ENCODE measurements at places on chromosomes 2 and 18.
A peak's percentile ranks its signal among the peaks of the same experiment; 100 is the strongest.

- no peak for DNase-seq
- H3K27ac ChIP-seq = no peak overlapping the region
- no peaks in the 10 kb centered on the region for H3K36me3 ChIP-seq
- no peaks in the 10 kb centered on the region for H3K4me1 ChIP-seq
Observed at GRCh38 chr18:3538456-3538855, 88.5 kb downstream of the TGIF1 start.

GRCh38 chr2:236472720-236473495 is 96.7 kb upstream of the ACKR3 start:
- no peak for DNase-seq
- H3K4me1 ChIP-seq = no peaks in the 10 kb centered on the region
- H3K4me3 ChIP-seq = no peak overlapping the region

GRCh38 chr18:66150650-66151049 is 399.8 kb downstream of the CDH7 start:
- DNase-seq = no peak
- H3K4me3 ChIP-seq = no peak overlapping the region
- H3K4me1 ChIP-seq = no peaks in the 10 kb centered on the region
- no peaks in the 10 kb centered on the region for H3K36me3 ChIP-seq
- H3K27me3 ChIP-seq = no peaks in the 10 kb centered on the region

- no peak for DNase-seq
- peaks cover 3% of the 10 kb centered on the region for H3K4me1 ChIP-seq
- no peak overlapping the region for H3K4me3 ChIP-seq
- H3K27me3 ChIP-seq = no peaks in the 10 kb centered on the region
Observed at GRCh38 chr2:110716959-110717645, 15.3 kb upstream of the ACOXL start.

- H3K36me3 ChIP-seq = no peaks in the 10 kb centered on the region
- H3K27me3 ChIP-seq = no peaks in the 10 kb centered on the region
- no peak overlapping the region for H3K4me3 ChIP-seq
Observed at GRCh38 chr2:70922235-70923234, 13.2 kb upstream of the ATP6V1B1 start.

DNA sequence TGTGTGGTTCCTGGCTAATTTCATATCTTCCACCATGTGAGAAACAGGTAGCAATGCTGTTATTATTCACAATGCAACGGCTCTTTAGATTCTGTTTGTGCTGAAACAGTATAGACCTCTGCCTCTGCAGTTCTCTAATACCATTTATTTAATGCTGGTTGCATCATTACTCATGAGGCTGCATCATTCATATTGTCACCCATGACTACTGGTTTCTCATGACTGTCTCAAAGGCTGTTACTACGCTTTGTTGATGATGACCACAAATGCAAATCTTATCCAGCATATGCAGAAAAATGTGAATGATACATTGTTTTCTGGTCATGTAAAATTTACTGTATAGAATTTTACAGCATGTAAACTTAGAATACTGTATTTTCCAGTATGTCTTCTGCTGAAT is 22.5 kb downstream of the CAVIN2 start:
- H3K27ac ChIP-seq = no peak overlapping the region
- no peak overlapping the region for H3K4me3 ChIP-seq
- H3K36me3 ChIP-seq = no peaks in the 10 kb centered on the region
- DNase-seq = no peak
- H3K27me3 ChIP-seq = no peaks in the 10 kb centered on the region

DNA sequence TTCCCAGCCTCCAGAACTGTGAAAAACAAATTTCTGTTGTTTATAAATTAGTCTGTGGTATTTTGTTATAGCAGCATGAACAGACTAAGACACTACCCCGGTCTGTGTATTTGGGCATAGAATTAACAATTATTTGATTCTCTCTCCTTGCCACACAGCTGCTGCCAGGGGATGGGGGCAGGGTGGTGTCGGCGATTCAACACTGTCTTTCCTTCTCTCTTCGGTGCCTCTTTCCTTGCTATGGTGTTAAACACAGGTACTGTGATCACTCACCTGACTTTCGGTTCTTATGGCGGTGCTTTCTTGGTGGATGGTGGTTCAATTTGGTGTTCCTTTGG is 50.8 kb upstream of the CTAGE1 start:
- H3K27ac ChIP-seq = peak overlapping the region; percentile 83
- no peak for DNase-seq
- H3K4me3 ChIP-seq = no peak overlapping the region
- H3K27me3 ChIP-seq = no peaks in the 10 kb centered on the region

- peak overlapping the region; percentile 96 for H3K27ac ChIP-seq
- DNase-seq = peak; percentile 71
- no peaks in the 10 kb centered on the region for H3K27me3 ChIP-seq
- H3K4me1 ChIP-seq = peaks cover 6% of the 10 kb centered on the region
Observed at GRCh38 chr18:24271381-24272228, 126.0 kb downstream of the OSBPL1A start.

DNA sequence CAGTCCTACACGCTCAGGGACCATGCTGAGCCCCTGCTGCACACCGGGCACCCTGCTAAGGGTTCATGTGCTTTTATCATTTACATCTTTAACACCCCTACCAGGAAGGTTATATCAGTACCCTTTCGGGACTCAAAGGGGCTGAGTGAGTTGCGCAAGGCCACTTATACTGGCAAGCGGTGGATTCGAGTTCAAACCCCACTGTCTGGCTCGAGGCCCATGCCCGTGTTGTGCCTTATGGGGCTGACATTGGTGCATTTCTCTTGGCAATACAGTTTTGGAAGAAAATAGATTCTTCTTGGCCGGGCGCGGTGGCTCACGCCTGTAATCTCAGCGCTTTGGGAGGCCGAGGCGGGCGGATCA is 69.5 kb upstream of the MAP4K4 start:
- no peak overlapping the region for H3K27ac ChIP-seq
- H3K4me1 ChIP-seq = no peaks in the 10 kb centered on the region
- no peak overlapping the region for H3K4me3 ChIP-seq
- H3K36me3 ChIP-seq = no peaks in the 10 kb centered on the region
- no peaks in the 10 kb centered on the region for H3K27me3 ChIP-seq

DNA sequence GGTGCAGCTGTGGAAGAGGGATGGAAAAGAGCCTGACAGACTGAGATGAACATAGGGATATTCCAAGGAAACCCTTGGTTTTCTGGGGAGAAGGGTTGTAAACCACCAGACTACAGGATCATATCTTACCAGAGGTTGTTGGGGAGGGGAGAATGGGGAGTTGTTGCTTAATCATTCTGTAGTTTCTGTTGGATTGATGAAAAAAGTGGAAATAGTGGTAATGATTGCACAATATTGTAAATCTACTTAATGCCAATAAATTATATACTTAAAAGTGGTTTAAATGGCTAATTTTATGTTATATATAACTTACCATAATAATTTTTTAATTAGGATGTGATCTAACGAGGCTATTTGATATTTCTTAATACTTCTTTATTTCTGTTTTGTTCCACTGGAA is 800.9 kb downstream of the BCL11A start:
- no peak overlapping the region for H3K27ac ChIP-seq
- H3K27me3 ChIP-seq = no peaks in the 10 kb centered on the region
- no peak overlapping the region for H3K4me3 ChIP-seq
- no peak for DNase-seq
- no peaks in the 10 kb centered on the region for H3K4me1 ChIP-seq
- H3K36me3 ChIP-seq = no peaks in the 10 kb centered on the region

- no peaks in the 10 kb centered on the region for H3K4me1 ChIP-seq
- no peak for DNase-seq
- H3K36me3 ChIP-seq = no peaks in the 10 kb centered on the region
- H3K27me3 ChIP-seq = no peaks in the 10 kb centered on the region
- no peak overlapping the region for H3K4me3 ChIP-seq
- no peak overlapping the region for H3K27ac ChIP-seq
Observed at GRCh38 chr18:36708366-36708765, 120.4 kb downstream of the TPGS2 start.

DNA sequence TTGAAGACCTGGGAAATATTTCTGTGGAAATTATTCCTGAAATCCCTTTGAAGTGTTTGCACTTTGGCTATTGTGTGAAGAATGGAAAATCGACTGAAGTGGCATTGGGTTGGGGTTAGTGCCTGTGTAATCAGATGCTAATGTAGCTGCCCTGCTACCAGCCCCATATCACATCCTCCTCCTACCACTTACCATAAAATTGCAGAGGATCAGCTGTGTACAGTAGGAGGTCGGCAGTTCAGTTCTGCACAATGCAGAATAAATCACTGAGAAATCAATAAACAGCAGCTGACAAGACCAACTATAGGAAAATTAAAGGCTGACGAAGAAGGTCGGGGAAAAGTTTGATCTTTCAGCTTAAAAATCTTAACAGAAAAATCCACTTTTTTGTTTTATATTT is 440.9 kb downstream of the PTPRM start:
- H3K36me3 ChIP-seq = no peaks in the 10 kb centered on the region
- no peak overlapping the region for H3K4me3 ChIP-seq
- no peaks in the 10 kb centered on the region for H3K4me1 ChIP-seq
- no peak overlapping the region for H3K27ac ChIP-seq

DNA sequence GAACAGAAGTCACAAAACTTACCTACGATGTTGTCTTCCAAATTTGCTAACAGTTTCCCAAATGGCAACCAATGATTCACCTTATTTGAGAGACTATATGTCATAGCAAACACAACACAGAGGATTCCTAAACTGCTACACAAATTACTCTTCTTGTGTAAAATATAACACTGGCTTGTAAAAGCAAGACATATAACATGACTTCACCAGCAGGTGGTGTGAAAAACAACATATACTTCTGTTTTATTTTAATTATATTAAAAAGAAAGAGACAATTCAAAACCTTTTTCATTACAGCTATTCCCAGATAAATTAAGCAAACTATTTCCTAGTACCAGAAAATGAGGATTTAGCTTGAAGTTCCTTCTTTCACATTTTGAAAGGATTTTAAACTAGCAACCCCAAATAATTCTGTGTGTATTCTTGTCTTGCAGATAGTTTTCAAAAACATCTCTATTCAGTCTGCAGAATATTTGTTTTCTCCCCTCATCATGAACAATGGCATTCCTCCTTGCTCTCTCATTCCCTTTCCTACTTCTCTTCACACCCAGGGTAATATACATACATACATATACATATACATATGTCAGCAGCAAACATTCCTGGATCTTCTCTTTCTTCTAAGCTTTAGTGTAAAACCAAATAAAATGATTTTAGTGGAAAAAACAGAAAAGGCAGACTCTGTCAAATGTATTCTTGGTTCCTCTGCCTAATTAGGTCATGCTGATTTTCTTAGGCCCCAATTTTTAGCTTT is 62.1 kb downstream of the SCN3A start:
- DNase-seq = no peak
- no peaks in the 10 kb centered on the region for H3K4me1 ChIP-seq
- no peak overlapping the region for H3K27ac ChIP-seq
- H3K4me3 ChIP-seq = no peak overlapping the region
- no peaks in the 10 kb centered on the region for H3K36me3 ChIP-seq

GRCh38 chr18:7760967-7761948 is 194.1 kb downstream of the PTPRM start:
- DNase-seq = no peak
- no peaks in the 10 kb centered on the region for H3K36me3 ChIP-seq
- no peak overlapping the region for H3K27ac ChIP-seq
- no peaks in the 10 kb centered on the region for H3K27me3 ChIP-seq
- H3K4me3 ChIP-seq = no peak overlapping the region

GRCh38 chr2:225013425-225014365 is 28.6 kb downstream of the DOCK10 start:
- no peak overlapping the region for H3K4me3 ChIP-seq
- H3K36me3 ChIP-seq = no peaks in the 10 kb centered on the region
- no peak for DNase-seq
- no peak overlapping the region for H3K27ac ChIP-seq

GRCh38 chr2:169732583-169733358 is 861 bp upstream of the KLHL23 start:
- peak overlapping the region; percentile 47 for H3K4me3 ChIP-seq
- H3K4me1 ChIP-seq = no peaks in the 10 kb centered on the region
- H3K27me3 ChIP-seq = no peaks in the 10 kb centered on the region

DNA sequence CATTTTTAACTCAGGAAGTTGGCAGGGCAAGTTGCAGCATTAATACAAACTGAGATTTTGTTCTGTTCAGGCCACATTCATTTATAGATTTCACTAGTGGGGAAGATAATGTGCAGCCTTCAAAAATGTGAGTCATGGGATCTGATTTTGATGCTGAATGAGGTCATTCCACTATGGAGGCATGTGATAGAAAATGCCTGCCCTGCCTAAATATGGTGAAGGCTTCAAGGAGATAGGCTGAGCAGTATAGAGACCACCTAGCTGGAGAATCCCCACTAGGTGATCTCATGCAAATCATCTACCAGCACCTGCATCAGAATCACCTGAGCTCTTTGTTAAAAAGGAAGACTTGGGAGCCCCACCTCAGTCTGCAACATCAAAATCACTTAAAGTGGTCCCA is 43.7 kb downstream of the PAX3 start:
- H3K36me3 ChIP-seq = no peaks in the 10 kb centered on the region
- no peaks in the 10 kb centered on the region for H3K4me1 ChIP-seq
- no peak overlapping the region for H3K27ac ChIP-seq
- DNase-seq = no peak
- peaks cover 8% of the 10 kb centered on the region for H3K27me3 ChIP-seq

- no peak overlapping the region for H3K4me3 ChIP-seq
- no peaks in the 10 kb centered on the region for H3K4me1 ChIP-seq
- H3K27me3 ChIP-seq = no peaks in the 10 kb centered on the region
Observed at GRCh38 chr18:51070545-51070944, 40.5 kb downstream of the SMAD4 start.

- H3K36me3 ChIP-seq = no peaks in the 10 kb centered on the region
- H3K4me3 ChIP-seq = no peak overlapping the region
- no peaks in the 10 kb centered on the region for H3K4me1 ChIP-seq
- no peak overlapping the region for H3K27ac ChIP-seq
- no peak for DNase-seq
Observed at GRCh38 chr2:221335219-221335752, 236.8 kb downstream of the EPHA4 start.

GRCh38 chr2:132560562-132560961 is 109.4 kb downstream of the LYPD1 start:
- H3K36me3 ChIP-seq = no peaks in the 10 kb centered on the region
- no peak overlapping the region for H3K4me3 ChIP-seq
- DNase-seq = no peak
- no peak overlapping the region for H3K27ac ChIP-seq
- no peaks in the 10 kb centered on the region for H3K27me3 ChIP-seq
- H3K4me1 ChIP-seq = no peaks in the 10 kb centered on the region

DNA sequence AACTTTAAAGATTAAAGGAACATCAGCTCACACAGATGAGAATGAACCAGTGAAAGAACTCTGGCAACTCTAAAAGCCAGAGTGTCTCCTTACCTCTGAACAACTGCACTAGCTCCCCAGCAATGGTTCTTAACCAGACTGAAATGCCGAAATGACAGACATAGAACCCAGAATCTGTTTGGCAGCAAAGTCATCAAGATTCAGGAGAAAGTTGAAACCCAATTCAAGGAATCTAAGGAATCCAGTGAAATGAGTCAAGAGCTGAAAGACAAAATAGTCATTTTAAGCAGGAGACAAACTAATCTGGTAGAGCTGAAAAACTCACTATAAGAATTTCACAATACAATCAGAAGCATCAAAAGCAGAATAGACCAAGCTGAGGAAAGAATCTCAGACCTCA is 72.0 kb downstream of the STRADB start:
- H3K27me3 ChIP-seq = no peaks in the 10 kb centered on the region
- DNase-seq = no peak
- H3K36me3 ChIP-seq = no peaks in the 10 kb centered on the region
- no peaks in the 10 kb centered on the region for H3K4me1 ChIP-seq
- H3K27ac ChIP-seq = no peak overlapping the region

GRCh38 chr18:44852818-44853217 is 172.1 kb downstream of the SETBP1 start:
- no peak overlapping the region for H3K4me3 ChIP-seq
- DNase-seq = no peak
- H3K27me3 ChIP-seq = no peaks in the 10 kb centered on the region
- H3K27ac ChIP-seq = peak overlapping the region; percentile 1
- H3K4me1 ChIP-seq = no peaks in the 10 kb centered on the region
- H3K36me3 ChIP-seq = no peaks in the 10 kb centered on the region
